ENCODE measurements at places on chromosomes 3 and 15.

DNA sequence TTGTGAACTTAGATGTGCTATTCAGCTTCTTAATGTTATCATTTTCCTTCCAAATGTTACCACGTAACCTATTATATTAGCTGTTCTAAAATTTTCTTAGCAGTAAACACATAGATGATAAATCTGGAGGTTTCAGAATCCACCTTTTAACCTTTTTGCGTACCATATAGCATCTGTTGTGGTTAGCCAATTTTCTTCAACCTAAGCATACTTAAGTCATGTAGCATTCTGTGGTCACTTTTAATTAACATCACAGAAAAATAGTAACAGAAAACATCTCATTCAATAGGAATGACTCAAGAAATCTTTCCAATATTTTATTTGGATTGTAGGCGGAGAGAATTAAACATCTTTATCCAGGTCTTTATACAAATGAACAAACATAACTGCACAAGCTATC, 1465.3 kb upstream of the GBE1 start:
- DNase-seq = no peak

- no peak for DNase-seq
These were observed 242.8 kb upstream of the PDZRN3 start for GRCh38 chr3:73867524-73867923.

DNA sequence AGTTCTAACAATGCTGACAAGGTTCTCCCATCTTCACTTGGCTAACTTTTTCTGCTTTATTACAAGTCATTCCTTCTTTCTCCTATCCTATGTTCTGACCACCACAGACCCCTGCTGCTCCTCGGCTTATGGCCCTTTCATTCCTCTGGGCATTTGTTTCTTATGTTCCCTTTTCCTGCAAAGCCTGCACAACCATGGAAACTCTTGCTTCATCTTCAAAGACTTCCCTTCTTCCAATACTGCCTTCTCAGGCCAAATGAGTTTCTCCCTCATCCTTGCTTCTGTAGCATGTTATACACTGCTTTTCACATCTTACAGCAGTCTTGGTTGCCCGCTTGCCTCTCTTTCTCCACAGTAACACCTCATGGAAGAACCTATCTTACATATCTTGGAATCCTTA, 17.9 kb upstream of the ATOSA start:
- DNase-seq = no peak

DNA sequence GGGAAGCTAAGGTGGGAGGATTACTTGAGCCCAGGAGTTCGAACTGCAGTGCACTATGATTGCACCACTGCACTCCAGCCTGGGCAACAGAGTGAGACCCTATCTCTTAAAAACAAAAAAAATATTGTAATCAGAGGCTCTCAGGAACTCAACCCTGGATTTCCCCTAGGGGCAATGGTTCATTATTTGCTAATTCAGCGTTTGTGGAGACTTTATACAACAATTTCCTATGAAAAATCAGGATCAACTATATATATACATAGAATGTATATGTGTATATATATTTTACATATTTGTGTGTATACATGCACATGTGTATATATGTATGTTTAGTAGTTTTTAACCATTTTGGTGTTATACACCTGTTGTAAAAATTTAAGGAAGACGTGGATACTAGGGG, 463.1 kb downstream of the FHIT start:
- DNase-seq = no peak
